ENCODE measurements at places on chromosomes 7 and 10.

- no peak for DNase-seq
Measured at GRCh38 chr10:114095559-114096337, 52.1 kb downstream of the ADRB1 start.

DNA sequence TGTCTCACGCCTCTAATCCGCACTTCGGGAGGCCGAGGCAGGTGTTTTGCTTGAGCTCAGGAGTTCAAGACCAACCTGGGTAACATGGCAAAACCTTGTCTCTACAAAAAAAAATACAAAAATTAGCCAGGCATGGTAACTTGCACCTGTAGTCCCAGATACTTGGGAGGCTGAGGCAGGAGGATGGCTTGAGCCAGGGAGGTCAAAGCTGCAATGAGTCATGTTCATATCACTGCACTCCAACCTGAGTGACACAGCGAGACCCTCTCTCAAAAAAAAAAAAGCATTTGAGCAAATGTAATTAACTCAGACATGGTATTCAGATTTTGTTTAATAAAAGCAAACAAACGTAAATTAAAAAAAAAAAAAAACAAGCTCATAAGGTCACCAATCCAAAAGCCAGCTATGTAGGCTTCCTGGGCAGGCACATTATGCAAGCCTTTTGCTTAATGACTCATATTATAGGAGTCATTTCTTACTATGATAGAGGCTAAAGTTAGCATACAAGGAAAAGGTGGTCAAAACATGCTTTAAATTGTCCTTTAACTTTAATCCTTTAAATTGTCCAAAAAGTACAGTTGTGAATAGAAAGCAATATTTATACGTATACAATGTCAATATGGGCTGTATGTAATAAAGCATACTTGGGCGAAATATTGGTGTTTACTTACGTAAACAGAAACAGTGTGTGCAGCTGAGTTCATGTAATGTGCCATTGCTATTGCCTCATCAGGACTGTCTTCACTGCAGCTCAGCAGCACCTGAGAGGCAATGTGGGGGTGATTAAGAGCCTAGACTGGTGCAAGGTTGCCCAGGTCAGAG is 13.0 kb downstream of the AKR1D1 start:
- DNase-seq = no peak

- DNase-seq = no peak
Measured at GRCh38 chr7:47456210-47456955, 125.5 kb downstream of the TNS3 start.

DNA sequence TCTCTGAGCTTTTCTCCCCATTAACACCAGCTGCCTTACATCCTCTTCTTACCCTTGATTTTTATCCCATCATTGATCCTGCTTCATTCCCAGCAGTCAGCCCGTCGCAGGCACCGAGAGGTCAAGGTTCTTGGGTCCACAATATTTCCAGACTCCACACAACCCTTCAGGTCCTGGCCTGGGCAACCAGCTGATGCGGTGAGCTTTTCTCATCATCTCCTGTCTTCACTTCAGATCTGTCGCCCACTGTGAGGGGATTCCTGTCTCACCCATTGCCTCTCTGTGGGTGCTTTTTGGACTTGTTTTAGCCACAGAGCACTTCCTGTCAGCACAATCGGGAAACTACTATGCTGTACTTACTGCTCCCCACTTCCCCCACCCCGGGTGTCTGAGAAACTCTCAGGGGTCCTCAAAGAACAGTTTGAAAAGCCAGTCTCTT is 8.4 kb upstream of the PVRIG start:
- DNase-seq = no peak

- no peak for DNase-seq
Measured at GRCh38 chr7:48473205-48473865, 302.1 kb downstream of the ABCA13 start.
